Activated CD4-positive, CD25-positive, alpha-beta regulatory T cell treated with anti-CD3 and anti-CD28 coated beads, Interleukin-2, amount 50 U/mL, for 72 hours (primary cell): ENCODE measurements at places on chromosomes 7 and 10.

DNA sequence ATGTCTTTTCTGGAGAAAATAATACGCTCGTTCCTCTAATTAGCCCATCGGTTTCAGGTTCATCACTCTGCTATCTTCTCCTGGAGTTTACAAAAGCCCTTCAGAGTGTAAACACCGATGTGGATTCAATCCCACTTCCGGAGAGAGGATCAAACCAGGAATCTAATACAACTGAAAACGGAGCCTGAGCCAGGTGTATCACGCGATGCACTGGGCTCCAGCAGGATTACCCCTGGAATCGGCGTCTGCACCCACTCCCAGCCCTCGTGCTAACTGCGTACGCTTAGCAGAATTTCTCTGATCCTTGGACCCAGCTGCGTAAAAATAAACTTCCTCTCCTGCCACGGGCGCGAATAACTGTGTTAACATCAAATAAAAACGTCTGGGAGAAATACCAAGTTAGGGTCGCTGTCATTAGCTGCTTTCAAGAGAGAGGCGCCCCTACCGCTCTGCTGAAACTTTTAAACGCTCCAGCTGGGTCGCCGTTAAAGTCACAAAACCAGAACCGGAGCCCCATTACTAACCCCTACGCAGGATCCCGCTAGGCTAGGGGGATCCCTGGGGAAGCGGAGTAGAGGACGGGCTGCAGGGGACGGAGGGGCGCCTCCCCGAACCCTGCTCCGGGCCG is 502 bp downstream of the ZNF3 start:
- DNase-seq: no peak

DNA sequence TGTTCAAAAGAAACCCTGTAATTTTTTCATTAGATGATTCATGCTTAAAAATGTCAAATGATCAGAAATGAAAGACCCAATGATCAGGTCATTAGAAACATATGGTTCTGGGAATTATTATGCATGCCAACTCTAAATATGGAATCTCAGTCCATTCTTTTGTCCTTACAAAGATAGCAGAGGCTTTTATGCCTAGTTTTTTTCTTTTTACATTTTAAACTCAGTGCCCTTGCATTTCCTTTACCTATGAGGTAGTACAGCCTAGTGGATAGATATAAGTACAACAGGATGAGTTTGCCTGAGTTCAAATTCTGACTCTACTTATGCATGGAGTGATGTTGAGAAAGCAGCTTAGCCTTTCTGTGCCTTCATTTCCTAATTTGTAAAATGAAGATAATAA is 392.9 kb downstream of the SUGCT start:
- no peak for DNase-seq

GRCh38 chr10:36256166-36256565 is 614.1 kb upstream of the FZD8 start:
- DNase-seq: no peak

- DNase-seq: no peak
Observed at GRCh38 chr10:14356921-14357320, 26.2 kb upstream of the FRMD4A start.

GRCh38 chr10:1963341-1963740 is 226.0 kb upstream of the ADARB2 start:
- DNase-seq: no peak

DNA sequence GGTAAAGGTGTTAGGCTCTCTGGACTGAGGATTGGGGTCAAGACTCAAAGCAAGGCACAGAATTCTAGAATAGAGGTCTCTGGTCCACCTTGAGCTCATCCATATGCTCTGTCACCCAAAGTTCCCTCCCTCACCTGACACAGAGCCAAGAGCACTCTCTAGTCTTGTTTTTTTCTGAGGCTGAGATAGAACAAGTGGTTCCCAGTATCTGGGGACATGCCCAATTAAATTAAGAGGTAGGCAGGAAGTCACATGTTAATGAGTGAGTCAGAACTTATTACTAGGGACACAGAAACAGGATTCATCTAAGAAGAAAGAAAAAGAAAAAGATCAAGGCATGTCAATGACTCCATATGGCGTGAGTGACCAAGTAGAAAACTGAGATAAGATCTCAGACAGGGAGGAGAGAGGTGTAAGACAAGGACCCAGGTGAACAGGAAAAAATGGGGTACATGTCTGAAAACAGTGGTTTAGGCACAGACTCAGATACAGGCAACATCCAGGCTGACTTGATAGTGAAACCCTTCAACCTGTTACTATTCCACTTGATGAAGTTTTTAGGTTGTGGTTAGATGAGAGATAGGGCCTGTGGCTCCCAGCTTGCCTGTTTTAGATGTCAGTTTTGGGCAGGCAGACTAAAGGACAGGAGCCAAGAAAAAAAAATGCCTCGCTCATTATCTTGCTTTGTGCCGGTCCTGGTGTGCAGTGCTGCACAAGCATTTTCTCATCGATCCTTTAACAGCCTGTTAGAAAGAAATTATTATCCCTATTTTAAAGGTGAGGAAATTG is 609.9 kb downstream of the CCSER2 start:
- no peak for DNase-seq

DNA sequence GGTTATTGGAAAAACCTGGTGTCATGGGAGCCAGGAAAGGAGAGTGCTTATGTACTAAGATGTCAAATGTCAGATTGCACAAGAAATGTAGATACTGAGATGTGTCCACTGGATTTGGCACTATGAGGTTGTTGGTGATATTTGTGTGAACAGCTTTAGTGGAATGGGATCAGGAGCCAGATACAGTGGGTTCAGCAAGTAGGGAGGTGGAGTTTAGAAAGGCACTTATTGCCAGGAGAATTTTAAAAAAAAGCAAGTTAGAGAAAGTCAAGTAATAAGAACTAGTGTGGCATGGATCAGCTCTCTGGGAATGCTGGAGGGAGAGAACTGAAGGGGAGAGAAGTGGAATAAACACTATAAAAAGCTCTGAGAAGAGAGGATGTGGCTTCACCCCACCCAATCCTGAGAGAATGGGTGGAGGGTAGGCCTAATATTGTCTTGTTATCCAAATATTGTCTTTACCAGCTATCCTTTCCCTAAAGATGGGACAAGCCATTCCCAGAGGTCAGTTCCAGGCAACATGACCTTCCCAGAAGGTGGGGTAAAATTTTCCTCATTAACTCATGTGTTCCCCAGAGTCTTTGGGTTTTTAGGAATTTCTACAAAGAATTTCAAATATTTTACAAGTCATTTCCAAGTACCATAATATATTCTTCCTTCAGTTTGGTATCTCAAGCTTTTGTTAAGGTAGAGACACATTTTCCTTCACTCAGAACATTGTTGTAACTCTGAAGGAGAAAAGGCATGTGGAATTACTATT is 42.3 kb downstream of the ENTPD1 start:
- no peak for DNase-seq

GRCh38 chr10:73501651-73502050 is 5.8 kb upstream of the PPP3CB start:
- no peak for DNase-seq

DNA sequence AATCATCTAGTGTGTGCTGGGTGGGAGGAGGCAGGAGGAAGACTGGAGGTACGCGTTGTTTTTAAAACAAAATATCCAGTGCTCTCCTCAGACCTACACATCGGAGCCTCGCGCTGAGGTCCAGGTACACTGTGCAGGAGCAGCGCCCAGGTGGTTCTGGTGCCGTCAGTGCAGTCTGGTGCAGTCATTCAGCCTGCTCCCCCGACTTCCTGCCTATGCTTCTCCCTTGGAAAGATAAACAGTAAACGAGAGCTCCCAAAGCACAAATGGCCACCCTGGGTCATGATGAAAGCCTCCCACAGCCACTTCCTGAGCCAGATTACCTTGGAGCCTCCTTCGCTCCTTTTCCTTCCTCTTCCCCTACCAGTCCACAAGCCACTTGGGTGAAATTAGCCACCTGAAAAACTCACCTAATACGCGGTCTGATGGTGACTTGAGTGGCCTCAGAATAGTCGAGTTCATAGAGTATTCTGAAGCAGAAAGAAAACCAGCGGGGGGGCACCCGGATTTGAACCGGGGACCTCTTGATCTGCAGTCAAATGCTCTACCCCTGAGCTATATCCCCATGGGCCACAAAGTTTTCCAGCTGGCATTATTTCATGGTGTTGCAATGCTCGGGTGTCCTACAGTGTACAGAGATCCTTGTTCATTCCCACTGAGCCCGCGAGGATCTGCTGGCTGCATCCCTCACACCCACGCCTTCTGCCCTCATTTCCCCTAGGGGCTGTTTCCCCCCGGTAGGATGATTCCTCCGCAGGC is 82.5 kb downstream of the ZNF467 start:
- DNase-seq: no peak

- no peak for DNase-seq
Observed at GRCh38 chr10:119896061-119896655, 3.6 kb downstream of the SEC23IP start.

DNA sequence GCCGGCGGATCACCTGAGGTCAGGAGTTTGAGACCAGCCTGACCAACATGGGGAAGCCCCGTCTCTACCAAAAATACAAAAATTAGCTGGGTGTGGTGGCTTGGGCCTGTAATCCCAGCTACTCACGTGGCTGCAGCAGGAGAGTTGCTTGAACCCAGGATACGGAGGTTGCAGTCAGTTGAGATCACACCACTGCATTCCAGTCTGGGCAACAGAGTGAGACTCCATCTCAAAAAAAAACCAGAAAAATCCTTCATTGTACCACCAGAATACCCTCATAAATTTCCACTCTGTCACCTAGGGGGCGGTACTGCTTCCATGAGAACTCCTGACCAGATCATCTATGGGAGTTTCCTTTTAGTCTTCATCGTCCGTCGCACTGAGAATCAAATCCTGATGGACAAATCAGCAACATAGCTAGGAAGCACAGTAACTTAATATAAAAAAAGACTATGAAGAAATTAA is 225.8 kb upstream of the KLF14 start:
- DNase-seq: no peak

DNA sequence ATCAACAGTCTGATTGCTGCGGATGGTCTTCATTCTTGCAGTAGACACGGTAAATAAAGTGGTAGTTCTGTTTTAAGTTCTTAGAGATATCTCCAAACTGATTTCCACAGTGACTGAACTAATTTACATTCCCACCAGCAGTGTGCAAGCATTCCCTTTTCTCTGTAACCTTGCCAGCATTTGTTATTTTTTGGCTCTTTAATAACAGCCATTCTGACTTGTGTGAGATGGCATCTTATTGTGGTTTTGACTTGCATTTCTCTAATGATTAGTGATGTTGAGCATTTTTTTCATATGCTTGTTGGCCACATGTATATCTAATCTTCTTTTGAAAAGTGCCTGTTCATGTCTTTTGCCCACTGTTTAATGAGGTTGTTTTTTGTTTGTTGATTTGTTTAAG is 30.2 kb upstream of the CXCL12 start:
- DNase-seq: no peak

- no peak for DNase-seq
Observed at GRCh38 chr10:126930131-126930882, 25.1 kb downstream of the DOCK1 start.

DNA sequence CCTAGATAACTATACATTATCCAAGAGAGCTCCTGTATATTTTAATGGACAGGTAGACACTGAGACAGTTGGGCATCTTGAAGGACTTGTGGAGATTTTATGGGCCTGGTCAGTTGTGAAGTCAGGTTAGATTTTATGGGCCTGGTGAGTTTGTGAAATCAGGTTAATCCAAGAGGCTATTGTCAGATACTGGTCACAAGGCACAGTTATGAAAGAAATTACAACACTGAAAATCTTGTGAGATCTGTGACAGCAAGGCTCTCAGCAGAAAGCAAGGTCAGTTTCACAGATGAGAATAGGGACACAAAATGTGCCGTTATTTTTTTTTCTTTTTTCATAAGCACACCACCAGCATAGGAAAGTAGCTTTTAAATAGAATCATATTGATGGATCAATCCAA is 167.6 kb downstream of the VTI1A start:
- DNase-seq: no peak

DNA sequence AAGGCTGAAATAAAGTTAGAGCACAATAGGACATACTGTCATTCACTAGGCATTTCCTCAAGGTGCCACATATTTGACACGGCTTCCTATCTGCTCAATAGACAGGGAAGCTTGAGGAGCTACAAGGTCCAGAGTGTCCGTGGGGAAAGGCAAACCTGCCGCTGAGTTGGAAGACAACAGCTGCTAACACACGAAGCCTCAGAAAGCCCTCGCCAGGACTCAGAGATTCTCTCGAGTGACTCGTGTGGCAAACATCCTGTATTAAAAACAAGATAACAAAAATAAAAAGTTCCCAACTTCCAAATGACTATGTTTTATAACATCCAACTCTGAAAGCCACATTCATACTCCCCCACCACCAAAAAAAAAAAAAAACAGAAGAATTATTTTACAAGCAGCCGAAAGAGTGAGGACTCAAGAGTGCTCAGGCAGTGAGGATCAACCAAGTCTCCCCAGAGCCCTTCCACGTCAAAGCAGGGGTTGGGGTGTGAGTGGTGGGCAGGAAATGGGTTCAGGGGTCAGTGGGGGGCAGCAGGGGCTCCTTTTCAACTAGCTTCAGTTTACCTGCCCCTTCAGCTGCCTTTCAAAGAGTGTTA is 67.6 kb downstream of the STK17A start:
- no peak for DNase-seq

GRCh38 chr10:95327367-95327766 is 36.6 kb upstream of the PDLIM1 start:
- no peak for DNase-seq

GRCh38 chr10:3395041-3395440 is 222.5 kb upstream of the PITRM1 start:
- DNase-seq: no peak

GRCh38 chr10:1166101-1166827 is 110.1 kb downstream of the WDR37 start:
- DNase-seq: no peak

DNA sequence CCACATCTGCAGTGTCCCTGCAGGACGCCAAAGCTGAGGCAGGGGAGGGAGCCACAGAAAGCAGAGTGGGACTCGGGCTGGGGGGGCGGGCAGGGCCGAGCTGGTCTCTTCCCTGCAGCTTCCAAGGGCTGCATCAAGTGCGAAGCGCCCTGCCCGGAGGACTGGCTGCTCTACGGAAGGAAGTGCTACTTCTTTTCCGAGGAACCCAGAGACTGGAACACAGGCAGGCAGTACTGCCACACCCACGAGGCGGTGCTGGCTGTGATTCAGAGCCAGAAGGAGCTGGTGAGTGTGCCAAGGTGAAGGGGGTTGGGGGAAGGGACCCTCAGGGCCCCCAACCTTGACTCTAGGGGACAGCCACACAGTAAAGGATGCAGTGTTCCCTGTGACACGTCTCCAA is 16.7 kb downstream of the CLEC2L start:
- no peak for DNase-seq

DNA sequence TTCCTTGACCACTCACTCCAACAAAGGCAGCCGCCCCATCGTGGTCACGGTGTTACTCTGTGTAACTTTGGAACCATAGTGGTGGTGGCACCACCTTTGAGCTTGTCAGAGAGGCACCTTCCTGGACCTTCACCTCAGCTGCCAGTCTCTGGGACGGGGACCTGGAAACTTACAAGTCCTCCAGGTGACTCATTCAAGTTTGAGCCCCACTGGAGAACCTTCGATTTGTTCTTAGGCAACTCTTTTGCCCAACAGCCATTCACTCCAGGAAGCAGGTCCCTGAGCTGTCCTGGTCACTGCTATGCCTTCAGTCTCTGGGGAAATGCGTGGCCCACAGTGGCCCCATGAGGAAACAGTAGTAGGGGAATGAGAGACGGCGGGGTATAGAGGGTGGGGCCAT is 17.2 kb downstream of the STX1A start:
- DNase-seq: no peak
